ENCODE measurements at places on chromosomes 5 and 9. TPM values are rescaled to one million over a fixed set of nuclear protein-coding genes. Genes with fewer than 3 reads are reported as not detected.

TLR4 gene
- total RNA-seq: not detected

FBLL1 gene
- 66.2 TPM for total RNA-seq

DNA sequence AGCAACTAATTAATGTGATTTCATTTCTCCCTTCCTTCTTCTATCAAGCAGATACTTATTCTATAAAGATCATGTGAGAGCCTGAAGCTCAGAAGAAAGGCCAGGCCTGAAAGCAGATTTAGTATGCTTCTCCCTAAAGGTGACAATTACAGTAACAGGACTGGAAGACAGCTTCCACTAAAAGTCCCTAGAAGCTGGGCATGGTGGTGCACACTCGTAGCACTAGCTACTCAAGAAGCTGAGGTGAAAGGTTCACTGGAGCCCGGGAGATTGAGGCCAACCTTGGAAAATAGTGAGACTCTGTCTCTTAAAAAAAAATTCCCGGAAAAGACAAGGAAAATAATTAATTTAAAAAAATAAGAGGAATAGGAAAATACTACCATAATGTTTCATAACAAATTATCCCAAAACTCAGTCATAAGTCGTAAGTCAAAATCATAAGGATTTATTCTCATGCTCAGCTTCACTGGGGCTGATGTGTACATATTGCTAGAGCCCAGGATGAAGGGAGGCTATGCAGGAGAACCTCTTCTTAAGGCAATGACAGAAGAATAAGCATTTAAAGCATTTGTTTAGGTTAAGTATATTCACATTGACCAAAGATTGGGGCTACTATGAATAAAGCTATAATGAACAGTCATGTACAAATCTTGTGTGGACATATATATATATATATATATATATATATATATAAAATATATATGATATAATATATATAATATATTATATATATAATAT, 210.8 kb upstream of the SMARCA2 start:
- no peak for DNase-seq

GRCh38 chr5:33984671-33985124, at the start of gene SLC45A2:
SLC45A2 (minus strand) TSS chr5:33984693; CDS start chr5:33984583, 110 bp downstream.
- no peak for DNase-seq

DNA sequence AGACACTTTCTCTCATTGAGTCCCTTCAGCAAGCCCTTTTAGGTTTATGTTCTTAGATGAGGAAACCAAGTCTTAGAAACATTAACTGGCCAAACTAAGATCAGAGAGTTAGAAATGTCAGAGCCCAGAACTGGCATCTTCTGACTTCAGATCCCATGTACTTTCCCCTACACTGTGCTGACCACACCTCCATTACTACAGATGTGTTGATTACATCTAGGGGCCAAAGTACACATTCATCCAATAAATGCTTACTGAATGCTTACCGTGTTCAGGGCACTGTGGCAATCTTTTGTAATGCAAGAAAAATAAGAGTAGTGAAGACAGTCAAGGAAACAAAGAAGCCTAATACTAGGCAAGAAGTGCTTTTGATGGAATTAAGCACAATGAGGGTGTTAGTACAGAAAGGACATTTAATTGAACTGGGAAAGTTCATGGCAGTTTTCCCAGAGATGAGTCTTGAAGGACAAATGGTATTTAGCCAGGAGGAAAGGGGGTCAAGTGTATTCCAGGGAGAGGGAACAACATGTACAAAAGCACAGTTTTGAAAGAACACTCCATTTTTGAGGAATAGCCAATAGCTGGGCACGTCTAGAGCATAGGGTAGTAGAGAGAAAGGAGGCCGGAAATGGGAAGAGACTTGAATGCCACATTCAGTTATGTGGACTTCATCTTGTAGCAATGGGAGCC, 89.7 kb upstream of the CDKN2B start:
- DNase-seq: no peak

Measured in glutamatergic neuron (in vitro differentiated cells).